Neural crest cell (in vitro differentiated cells): ENCODE measurements at places on chromosomes 5 and 9.

DNA sequence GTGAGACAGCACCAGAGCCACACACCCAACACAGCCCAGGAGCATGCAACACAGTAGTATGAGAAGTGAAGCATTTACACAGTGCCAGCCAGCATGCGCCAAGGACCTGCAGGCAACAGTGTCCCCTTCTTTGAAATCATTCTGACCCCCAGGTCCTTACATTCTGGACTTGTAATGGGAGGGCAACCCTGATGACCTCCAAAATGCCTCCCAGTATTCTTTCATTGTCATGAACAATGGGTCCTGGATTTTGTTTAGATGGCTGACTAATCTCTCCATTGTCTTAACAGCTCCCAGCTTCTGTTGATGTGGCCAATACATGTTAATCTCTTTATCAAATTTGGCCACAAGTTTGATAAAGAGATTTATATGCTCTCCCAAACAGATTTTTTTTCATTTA is 417.1 kb downstream of the DMRTA1 start:
- no peak overlapping the region for H3K4me3 ChIP-seq
- DNase-seq: no peak
- no peaks in the 10 kb centered on the region for H3K27me3 ChIP-seq
- no peak overlapping the region for H3K27ac ChIP-seq

GRCh38 chr9:93671020-93671338 is 94.6 kb downstream of the PHF2 start:
- peaks cover 10% of the 10 kb centered on the region for H3K27me3 ChIP-seq
- H3K27ac ChIP-seq: no peak overlapping the region
- H3K36me3 ChIP-seq: peaks cover 7% of the 10 kb centered on the region
- peak overlapping the region; percentile 81 for H3K4me3 ChIP-seq

- no peaks in the 10 kb centered on the region for H3K4me1 ChIP-seq
- no peak overlapping the region for H3K4me3 ChIP-seq
- DNase-seq: no peak
- H3K27ac ChIP-seq: no peak overlapping the region
- no peaks in the 10 kb centered on the region for H3K27me3 ChIP-seq
These were observed 132.3 kb upstream of the SMARCA2 start for GRCh38 chr9:1882711-1883403.

- DNase-seq: no peak
- H3K36me3 ChIP-seq: no peaks in the 10 kb centered on the region
- no peak overlapping the region for H3K27ac ChIP-seq
These were observed 243.6 kb upstream of the PANK3 start for GRCh38 chr5:168822745-168823281.

- H3K27ac ChIP-seq: no peak overlapping the region
- no peak for DNase-seq
- peaks cover 17% of the 10 kb centered on the region for H3K27me3 ChIP-seq
- no peak overlapping the region for H3K4me3 ChIP-seq
- H3K36me3 ChIP-seq: peaks cover 6% of the 10 kb centered on the region
These were observed 76.2 kb downstream of the MRPL36 start for GRCh38 chr5:1723476-1723875.

DNA sequence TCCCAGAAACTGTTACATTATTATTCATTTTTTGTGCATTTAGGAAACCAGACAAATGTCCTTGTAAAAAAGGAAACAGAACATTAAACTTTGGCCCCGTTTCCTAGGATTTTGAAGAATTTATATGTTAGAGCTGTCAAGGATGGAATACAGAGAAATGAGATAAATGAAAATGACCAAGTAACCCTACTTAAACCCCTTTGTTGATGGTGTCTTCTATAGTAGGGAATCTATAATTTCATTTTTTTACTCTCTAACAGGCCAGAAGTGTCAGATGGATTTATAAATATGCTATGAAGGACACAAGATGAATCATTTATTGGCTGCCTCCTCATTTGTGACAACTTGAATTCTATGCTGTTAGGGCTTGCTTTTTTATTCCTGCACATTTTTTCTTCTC is 1047.1 kb downstream of the PTPRD start:
- no peak overlapping the region for H3K27ac ChIP-seq
- no peak overlapping the region for H3K4me3 ChIP-seq
- no peaks in the 10 kb centered on the region for H3K36me3 ChIP-seq

GRCh38 chr5:111535879-111536549 is 23.7 kb upstream of the STARD4 start:
- H3K36me3 ChIP-seq: no peaks in the 10 kb centered on the region
- H3K4me1 ChIP-seq: peaks cover 7% of the 10 kb centered on the region
- H3K27ac ChIP-seq: no peak overlapping the region
- H3K27me3 ChIP-seq: no peaks in the 10 kb centered on the region
- DNase-seq: no peak

GRCh38 chr5:148910686-148911361 is 84.4 kb downstream of the ADRB2 start:
- no peak for DNase-seq
- no peak overlapping the region for H3K27ac ChIP-seq
- H3K4me3 ChIP-seq: no peak overlapping the region
- peaks cover 6% of the 10 kb centered on the region for H3K4me1 ChIP-seq

- peaks cover 67% of the 10 kb centered on the region for H3K4me1 ChIP-seq
- H3K4me3 ChIP-seq: peak overlapping the region; percentile 35
- peak overlapping the region; percentile 82 for H3K27ac ChIP-seq
These were observed 7.4 kb downstream of the B4GALT1 start for GRCh38 chr9:33159777-33160127.

DNA sequence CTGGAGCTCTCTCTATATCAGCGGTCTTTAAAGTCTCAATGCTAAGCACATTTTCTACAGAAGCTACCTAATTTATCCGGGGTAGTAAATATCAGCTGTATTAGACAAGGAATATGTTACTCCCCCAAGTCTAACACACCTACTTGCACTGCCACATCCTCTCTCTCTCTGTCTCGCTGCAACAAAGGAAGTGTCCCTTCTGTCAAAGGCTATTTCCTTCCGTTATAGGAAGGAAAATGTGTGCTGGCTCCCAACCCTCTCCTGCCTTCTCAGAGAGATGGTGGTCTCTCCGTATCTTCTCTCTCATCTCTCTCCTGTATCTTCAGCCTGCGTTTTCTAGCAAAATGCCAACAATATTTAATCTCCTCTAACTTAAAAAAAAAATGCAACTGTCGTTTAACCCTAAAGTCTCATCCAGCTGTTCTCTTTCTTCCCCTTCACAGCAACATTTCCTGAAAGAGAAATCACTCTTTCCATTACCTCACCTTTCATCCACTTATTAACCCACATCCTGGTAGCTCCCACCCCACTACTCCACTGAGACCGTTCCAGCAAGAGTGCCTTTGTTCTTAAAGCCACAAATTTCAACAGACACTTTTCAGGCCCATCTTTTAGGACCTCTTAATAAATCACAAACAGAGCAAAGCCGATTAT is 2.3 kb downstream of the TTF1 start:
- peaks cover 11% of the 10 kb centered on the region for H3K27me3 ChIP-seq
- peaks cover 28% of the 10 kb centered on the region for H3K4me1 ChIP-seq
- no peak for DNase-seq
- peak overlapping the region; percentile 47 for H3K4me3 ChIP-seq

GRCh38 chr5:149904977-149905376 is 39.6 kb downstream of the PDE6A start:
- no peaks in the 10 kb centered on the region for H3K36me3 ChIP-seq
- no peak overlapping the region for H3K27ac ChIP-seq
- no peak for DNase-seq
- no peak overlapping the region for H3K4me3 ChIP-seq
- H3K27me3 ChIP-seq: peaks cover 9% of the 10 kb centered on the region

GRCh38 chr5:31479706-31480105 is 52.2 kb downstream of the DROSHA start:
- H3K27ac ChIP-seq: no peak overlapping the region
- DNase-seq: no peak
- no peak overlapping the region for H3K4me3 ChIP-seq
- H3K27me3 ChIP-seq: no peaks in the 10 kb centered on the region
- H3K4me1 ChIP-seq: no peaks in the 10 kb centered on the region
- H3K36me3 ChIP-seq: peaks cover 12% of the 10 kb centered on the region

DNA sequence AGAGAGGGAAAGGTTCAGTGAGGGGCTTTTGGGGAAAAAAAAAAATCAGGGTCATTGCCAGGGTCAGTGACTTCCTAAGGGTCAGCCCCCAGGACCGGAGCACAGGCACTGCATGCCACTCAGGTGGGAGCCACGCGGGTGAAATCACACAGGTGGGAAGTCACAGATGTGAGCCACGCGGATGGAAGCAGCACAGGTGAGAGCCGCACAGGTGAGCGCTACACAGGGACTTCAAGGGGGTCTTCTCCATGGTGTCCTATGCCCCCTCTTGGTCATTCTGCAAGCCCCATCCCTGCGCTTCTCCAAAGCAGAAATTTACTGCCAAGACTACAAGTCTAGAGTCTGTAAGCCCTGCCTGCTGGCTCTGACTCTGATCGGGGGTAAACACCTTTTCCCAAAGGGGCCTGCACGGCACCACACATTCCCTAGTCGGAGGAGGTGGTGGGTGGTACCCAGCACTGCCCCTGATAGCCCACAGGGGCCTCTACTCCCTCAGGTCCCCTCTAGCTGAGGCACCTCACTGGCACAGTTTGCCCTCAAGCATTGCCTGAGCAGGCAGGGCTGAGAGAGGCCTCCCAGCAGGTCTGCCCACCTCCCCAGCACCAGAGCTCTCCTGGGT is 18.3 kb upstream of the OBP2B start:
- H3K27ac ChIP-seq: peak overlapping the region; percentile 50
- DNase-seq: no peak
- H3K4me1 ChIP-seq: no peaks in the 10 kb centered on the region
- H3K4me3 ChIP-seq: no peak overlapping the region
- no peaks in the 10 kb centered on the region for H3K36me3 ChIP-seq

DNA sequence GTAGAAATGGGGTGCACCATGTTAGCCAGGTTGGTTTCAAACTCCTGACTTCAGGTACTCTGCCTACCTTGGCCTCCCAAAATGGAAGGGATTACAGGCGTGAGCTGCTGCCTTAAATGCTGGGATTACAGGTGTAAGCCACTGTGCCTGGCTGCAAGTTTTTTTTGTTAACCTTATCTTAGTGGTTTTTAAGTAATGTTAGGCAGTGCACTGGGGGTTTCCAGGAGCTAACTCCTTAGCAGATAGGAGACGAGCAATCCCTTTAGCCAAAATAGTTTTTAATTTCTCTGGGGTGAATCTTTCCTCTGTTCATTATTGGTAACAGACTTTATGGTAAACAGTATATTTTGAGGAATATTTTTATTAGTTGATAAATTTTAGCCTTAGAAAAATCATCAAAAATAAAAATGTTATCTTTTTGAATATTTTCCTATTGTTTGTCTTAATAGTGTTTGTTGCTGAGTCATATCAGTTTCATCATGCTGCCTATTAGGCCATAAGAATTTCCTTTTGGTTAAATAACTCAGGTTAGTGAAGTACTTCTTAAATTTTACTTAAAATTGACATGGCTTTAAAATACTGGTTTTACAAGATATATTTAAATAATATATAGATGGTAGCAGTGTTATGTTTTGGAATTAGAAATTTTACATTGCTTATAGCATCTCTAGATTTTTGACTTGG is 37.9 kb downstream of the LMNB1 start:
- no peak overlapping the region for H3K27ac ChIP-seq
- H3K4me3 ChIP-seq: no peak overlapping the region
- H3K27me3 ChIP-seq: no peaks in the 10 kb centered on the region
- DNase-seq: no peak
- H3K4me1 ChIP-seq: no peaks in the 10 kb centered on the region

GRCh38 chr9:112028242-112029221 is 131.9 kb downstream of the UGCG start:
- DNase-seq: no peak
- H3K36me3 ChIP-seq: peaks cover 4% of the 10 kb centered on the region
- no peaks in the 10 kb centered on the region for H3K4me1 ChIP-seq
- peak overlapping the region; percentile 45 for H3K27ac ChIP-seq

GRCh38 chr5:139415221-139415861 is 11.5 kb upstream of the SPATA24 start:
- H3K4me1 ChIP-seq: no peaks in the 10 kb centered on the region
- H3K27me3 ChIP-seq: no peaks in the 10 kb centered on the region
- H3K36me3 ChIP-seq: peaks cover 6% of the 10 kb centered on the region
- DNase-seq: no peak
- no peak overlapping the region for H3K4me3 ChIP-seq

DNA sequence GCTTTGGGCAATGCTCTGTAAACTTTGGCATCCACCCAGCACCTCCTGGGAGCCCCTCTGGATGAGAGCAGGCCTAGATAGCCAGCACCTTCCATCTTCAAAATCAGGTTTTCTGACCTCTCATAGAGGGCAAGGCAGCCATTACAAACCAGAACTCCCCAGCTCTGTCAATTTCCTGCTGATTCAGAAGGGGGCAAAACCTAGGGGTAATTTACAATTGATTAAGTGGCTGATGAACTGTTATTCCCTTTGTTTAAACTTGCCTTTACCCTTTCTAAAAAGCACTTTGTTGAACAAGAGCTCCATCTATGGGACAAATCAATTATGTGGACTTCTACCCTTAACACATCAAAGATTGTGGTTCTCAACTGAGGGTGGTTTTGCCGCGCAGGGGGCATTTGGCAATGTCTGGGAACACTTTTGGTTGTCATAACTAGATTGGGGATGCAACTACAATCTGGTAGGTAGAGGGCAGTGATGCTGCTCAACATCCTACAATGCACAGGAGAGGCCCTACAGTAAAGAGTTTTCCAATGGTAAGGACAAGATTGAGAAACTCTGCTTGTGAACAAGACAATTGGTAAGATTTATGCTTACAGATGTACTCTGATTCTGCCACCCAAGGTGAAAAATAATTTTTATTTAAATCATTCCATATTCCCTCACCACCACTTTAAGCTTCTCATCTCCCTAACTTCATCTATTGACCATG is 184.1 kb downstream of the MARCHF11 start:
- H3K27ac ChIP-seq: no peak overlapping the region
- no peaks in the 10 kb centered on the region for H3K4me1 ChIP-seq
- no peaks in the 10 kb centered on the region for H3K27me3 ChIP-seq
- H3K36me3 ChIP-seq: peaks cover 11% of the 10 kb centered on the region
- no peak for DNase-seq
- H3K4me3 ChIP-seq: no peak overlapping the region

- DNase-seq: no peak
- H3K27me3 ChIP-seq: no peaks in the 10 kb centered on the region
- no peak overlapping the region for H3K27ac ChIP-seq
- H3K4me3 ChIP-seq: no peak overlapping the region
- H3K36me3 ChIP-seq: peaks cover 10% of the 10 kb centered on the region
These were observed 56.6 kb upstream of the IFNK start for GRCh38 chr9:27467486-27467885.

GRCh38 chr9:124286292-124286931 is 28.7 kb downstream of the NEK6 start:
- H3K4me3 ChIP-seq: peak overlapping the region; percentile 45
- no peak for DNase-seq
- no peaks in the 10 kb centered on the region for H3K27me3 ChIP-seq
- H3K36me3 ChIP-seq: no peaks in the 10 kb centered on the region
